Effector memory CD8-positive, alpha-beta T cell (primary cell): ENCODE measurements at places on chromosomes 2 and 18.
A peak's percentile ranks its signal among the peaks of the same experiment; 100 is the strongest.

DNA sequence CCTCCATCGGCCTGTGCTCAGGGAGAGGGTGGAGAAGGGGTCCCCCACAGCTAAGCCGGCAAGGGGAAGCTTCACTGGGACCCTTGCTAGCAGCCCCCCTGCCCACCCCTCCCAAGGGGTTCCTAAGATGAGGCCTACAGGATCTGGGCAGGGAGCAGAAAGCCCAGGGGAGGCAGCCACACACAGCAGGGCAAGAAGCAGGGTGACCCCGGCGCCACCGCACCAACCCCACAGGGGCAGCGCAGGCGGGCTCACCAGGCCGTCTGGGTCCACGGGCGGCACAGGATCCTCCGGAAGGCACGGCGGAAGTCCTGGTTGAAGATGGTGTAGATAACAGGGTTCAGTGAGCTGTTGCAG lies 1.8 kb downstream of the ADRA2B start:
- no peak for DNase-seq
- peaks cover 14% of the 10 kb centered on the region for H3K4me1 ChIP-seq
- H3K27ac ChIP-seq = no peak overlapping the region
- peaks cover 32% of the 10 kb centered on the region for H3K27me3 ChIP-seq
- peaks cover 43% of the 10 kb centered on the region for H3K36me3 ChIP-seq

- peaks cover 16% of the 10 kb centered on the region for H3K27me3 ChIP-seq
- peaks cover 3% of the 10 kb centered on the region for H3K36me3 ChIP-seq
- no peak for DNase-seq
- no peak overlapping the region for H3K27ac ChIP-seq
Observed at GRCh38 chr2:239488125-239488524, 87.3 kb upstream of the HDAC4 start.

DNA sequence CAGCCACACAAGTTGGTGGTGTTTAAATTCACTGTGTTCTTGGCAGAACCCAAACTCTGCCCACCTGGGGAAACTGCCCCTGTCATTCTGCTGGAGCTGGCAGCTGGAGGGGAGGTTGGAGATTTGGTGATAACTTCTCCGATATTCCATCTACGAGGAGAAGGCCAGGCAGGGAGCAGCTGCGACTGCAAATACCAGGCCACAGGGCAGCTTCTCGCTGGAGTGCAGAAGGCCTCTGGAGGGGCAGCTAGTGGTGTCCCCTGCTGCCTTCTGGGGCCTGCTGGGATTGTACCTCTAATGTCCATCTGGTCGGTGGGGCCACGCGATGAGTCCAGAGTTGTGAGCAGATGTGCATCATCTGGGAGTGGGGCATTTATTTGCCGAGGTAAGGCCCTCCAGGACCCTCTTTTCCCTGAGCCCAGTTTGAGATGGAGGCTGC lies 98.9 kb downstream of the ACKR3 start:
- peaks cover 3% of the 10 kb centered on the region for H3K36me3 ChIP-seq
- no peak overlapping the region for H3K4me3 ChIP-seq
- H3K4me1 ChIP-seq = no peaks in the 10 kb centered on the region
- peaks cover 43% of the 10 kb centered on the region for H3K27me3 ChIP-seq

DNA sequence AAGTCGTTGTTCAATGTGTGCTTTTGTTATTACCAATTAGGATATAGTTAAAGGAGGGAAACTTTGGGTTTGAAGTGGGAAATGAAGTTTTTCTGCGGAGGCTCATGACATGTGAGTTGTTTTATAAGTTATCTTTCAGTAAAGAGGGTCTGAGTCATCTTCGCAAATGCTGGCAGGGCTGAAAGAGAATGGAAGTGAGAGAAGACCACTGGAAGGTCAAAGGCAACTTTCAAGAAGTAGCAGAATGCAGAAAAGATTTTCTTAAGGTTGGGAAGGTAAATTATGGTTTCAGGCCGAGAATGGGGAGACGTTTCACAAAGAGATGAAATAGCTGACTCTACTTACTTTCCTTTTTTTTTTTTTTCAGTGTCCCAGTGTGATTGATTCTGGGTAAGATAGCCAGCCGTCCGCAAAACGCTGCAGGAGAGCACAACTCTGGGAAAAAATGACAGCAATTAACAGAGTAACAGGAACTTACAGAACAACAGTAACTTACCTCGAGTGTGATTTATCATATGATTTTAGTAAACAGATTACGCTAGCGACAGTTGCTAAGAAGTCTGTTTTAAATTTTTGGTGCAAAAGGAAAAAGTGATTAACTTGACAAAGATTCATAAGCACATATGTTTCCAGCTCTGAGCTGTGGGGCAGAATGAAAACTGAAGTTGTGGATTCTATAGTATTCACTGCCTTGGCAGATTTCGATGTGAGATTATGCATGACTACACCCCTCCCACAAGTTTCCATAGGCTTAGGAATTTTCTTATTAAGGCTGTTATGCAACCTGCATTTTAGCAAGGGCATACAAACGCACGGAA lies 46.8 kb upstream of the ACTR3 start:
- no peak overlapping the region for H3K27ac ChIP-seq
- no peaks in the 10 kb centered on the region for H3K27me3 ChIP-seq
- no peaks in the 10 kb centered on the region for H3K4me1 ChIP-seq
- H3K36me3 ChIP-seq = no peaks in the 10 kb centered on the region
- no peak overlapping the region for H3K4me3 ChIP-seq
- no peak for DNase-seq

GRCh38 chr2:233857511-233858141 lies 3.3 kb upstream of the HJURP start:
- H3K36me3 ChIP-seq = peaks cover 7% of the 10 kb centered on the region
- H3K4me1 ChIP-seq = peaks cover 16% of the 10 kb centered on the region
- no peak overlapping the region for H3K27ac ChIP-seq
- H3K4me3 ChIP-seq = no peak overlapping the region
- DNase-seq = peak; percentile 47

DNA sequence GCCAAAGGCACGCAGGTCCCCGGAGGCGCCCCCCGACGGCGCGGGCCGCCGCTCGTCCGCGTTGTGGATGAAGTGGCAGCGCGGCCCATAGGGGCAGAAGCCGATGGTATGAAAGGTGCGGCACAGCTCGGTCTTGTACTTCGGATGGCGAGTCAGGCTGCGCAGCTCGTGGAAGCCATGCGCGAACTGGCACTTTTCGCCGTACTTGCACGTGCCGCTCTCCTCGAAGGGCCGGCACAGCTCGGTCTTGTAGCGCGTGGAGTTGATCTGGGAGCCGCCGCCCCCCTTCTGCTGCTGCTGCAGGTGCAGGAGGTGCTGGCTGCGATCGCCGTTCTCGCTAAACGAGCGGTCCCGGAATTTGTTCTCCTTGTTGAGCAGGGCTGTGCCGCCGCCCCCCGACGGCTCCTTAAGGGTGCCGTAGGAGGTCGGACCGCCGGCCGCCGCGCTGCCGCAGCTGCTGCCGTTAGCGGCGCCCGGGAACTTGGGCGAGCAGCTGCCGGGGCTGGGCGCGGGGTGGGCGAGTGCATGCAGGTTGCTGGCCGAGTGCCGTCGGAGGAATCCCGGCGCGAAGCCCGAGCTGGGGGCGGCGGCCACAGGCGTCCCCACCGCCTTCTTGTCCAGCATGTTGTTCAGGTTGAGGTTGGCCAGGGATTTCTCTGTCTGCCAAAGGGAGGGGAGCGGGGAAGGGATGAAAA lies 1.2 kb downstream of the ZFP36L2 start:
- H3K4me1 ChIP-seq = peaks cover 41% of the 10 kb centered on the region
- H3K27me3 ChIP-seq = no peaks in the 10 kb centered on the region
- DNase-seq = peak; percentile 56
- peak overlapping the region; percentile 96 for H3K4me3 ChIP-seq
- H3K27ac ChIP-seq = peak overlapping the region; percentile 93

DNA sequence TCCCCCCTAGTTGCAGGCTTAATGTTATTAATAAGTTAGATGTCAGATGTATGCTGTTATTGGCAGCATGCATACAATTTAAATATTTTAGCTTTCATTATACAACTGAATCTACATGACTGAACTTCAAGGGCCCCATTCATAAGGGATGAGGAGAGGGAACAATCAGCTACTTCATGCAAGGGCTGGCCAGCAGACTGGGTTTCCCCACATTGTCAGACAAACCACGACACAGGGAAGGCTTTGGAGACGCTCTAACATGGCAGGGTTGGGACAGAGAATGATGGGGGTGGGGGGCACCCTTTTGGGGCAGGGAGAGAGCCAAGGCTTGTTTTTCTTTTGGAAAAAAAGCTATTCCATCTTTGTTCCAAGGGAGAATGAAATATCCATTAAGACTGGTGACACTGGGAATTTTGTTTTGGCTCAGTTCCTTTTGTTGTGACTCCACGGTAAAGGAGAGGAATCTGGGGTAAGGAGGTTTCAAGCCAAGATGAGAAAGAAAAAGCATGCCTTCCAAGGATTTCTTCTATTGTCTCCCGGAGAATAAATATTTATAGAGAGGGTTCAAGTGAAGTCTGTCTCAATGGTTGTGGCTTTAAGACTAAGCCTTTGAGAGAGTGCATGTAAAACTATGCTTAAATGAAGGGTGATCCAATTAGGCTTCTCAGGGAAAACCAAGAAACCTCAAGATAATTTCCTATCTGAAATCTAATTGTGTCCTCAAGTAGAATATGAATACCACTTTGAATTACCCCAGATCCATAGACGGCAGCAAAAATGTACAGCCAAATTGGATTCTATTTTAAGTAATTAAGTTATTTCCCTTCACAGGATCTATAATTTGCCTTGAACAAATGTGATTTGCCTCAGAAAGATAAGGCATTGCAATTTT lies 5.4 kb downstream of the CXCR4 start:
- H3K4me1 ChIP-seq = peaks cover 38% of the 10 kb centered on the region
- H3K27ac ChIP-seq = peak overlapping the region; percentile 99
- H3K36me3 ChIP-seq = peaks cover 63% of the 10 kb centered on the region
- DNase-seq = no peak

GRCh38 chr2:111208639-111209038 lies 87.9 kb downstream of the BCL2L11 start:
- H3K4me3 ChIP-seq = no peak overlapping the region
- no peak for DNase-seq
- H3K36me3 ChIP-seq = no peaks in the 10 kb centered on the region
- no peak overlapping the region for H3K27ac ChIP-seq
- no peaks in the 10 kb centered on the region for H3K4me1 ChIP-seq

GRCh38 chr2:189439342-189439741 lies 1.9 kb upstream of the WDR75 start:
- H3K4me1 ChIP-seq = no peaks in the 10 kb centered on the region
- H3K27me3 ChIP-seq = no peaks in the 10 kb centered on the region

DNA sequence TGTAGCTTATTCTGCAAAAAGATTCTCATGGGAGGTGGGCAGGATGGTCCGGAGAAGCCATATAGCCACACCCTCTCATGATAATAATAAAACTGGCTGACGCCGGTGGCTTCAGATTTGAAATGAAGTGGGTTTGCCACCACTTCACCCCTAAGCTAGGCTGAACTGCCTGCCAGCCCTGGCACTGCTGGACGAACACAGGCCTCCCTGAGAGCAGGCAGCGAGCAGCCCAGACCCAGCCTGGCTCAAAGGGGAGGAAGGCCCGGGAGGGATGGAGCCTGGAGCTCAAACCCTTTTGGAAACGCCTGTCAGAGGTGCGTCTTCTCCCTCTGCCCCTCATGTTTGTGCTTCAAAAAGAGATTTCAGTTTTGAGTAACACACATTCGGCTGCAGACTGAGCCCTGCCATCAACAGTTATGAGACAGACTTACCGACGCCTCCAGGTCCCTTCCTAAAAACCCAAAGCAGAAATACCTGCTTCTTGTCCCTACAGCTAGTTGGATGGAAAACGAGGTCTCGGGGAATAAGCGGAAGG lies 71.1 kb upstream of the HPCAL1 start:
- DNase-seq = no peak
- H3K4me1 ChIP-seq = peaks cover 9% of the 10 kb centered on the region
- H3K27ac ChIP-seq = no peak overlapping the region
- H3K4me3 ChIP-seq = no peak overlapping the region

GRCh38 chr2:10447300-10447894 lies 730 bp downstream of the ODC1 start:
- DNase-seq = no peak
- peak overlapping the region; percentile 67 for H3K4me3 ChIP-seq
- H3K4me1 ChIP-seq = peaks cover 17% of the 10 kb centered on the region
- H3K36me3 ChIP-seq = peaks cover 60% of the 10 kb centered on the region
- H3K27ac ChIP-seq = peak overlapping the region; percentile 93

DNA sequence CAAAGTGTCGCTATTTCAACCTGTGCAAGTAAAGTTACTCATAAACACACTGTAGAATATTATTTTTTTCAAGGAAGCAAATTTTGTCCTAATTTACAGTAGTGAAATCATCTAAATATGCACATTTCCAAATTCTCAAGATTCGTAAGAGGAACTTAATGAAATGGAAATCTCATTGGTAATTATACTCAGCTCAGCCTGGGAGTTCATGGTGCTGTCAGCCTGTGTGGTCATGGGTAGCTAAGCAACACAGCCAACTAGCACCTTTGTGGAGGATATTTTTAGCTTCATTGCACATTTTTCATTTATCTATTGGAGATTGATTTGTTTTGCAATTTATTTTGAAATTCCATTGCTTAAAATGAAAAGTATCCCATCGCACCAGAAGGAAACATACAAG lies 975.7 kb upstream of the ZEB2 start:
- H3K4me1 ChIP-seq = no peaks in the 10 kb centered on the region
- no peaks in the 10 kb centered on the region for H3K27me3 ChIP-seq
- no peak overlapping the region for H3K27ac ChIP-seq
- H3K4me3 ChIP-seq = no peak overlapping the region

DNA sequence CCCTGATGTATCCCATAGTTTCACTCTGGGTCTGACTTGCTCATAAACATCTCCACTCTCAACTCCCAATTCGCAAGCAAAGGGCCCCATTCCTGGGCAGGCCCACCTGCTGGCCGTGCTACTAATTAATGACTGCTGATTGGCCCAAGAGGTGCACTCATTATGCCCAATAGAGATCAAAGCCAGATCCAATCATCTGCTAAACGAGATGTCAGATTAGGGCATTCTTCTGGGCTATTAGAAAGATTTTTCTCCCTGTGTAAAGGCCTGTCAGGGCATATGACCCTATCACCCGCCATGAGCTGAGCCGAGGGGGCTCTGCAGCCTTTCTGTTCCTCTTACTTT lies 103.4 kb upstream of the HAAO start:
- peaks cover 12% of the 10 kb centered on the region for H3K27me3 ChIP-seq
- H3K4me3 ChIP-seq = no peak overlapping the region
- H3K27ac ChIP-seq = no peak overlapping the region
- no peaks in the 10 kb centered on the region for H3K36me3 ChIP-seq

- no peak overlapping the region for H3K27ac ChIP-seq
- no peaks in the 10 kb centered on the region for H3K36me3 ChIP-seq
- H3K27me3 ChIP-seq = peaks cover 94% of the 10 kb centered on the region
Observed at GRCh38 chr2:60547841-60548240, 5.6 kb downstream of the BCL11A start.

DNA sequence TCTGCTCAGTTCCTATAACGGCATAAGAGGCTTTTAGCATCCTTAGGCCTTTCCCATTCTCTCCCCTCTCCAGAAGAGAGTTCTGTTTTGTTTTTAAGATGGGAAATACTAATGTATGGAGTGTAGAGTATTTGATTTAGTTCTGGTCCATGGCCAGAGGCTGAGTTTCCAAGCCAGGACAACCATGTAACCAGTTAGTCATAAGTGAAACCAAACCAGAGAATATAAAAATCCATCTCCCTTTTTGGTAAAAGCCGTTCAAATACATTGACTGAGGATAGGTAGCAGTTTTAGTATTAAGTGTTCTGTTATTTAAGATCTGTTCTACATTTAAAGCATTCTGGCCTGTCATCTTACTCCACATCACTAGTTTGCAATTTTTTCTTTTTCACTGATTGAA lies 3.1 kb downstream of the PSMD1 start:
- peak overlapping the region; percentile 11 for H3K27ac ChIP-seq
- no peak for DNase-seq
- no peaks in the 10 kb centered on the region for H3K27me3 ChIP-seq

GRCh38 chr2:239559417-239560261 lies 158.8 kb upstream of the HDAC4 start:
- H3K27ac ChIP-seq = no peak overlapping the region
- DNase-seq = no peak
- H3K4me1 ChIP-seq = no peaks in the 10 kb centered on the region
- peaks cover 31% of the 10 kb centered on the region for H3K27me3 ChIP-seq
- peaks cover 2% of the 10 kb centered on the region for H3K36me3 ChIP-seq
